8988T (cell line): ENCODE measurements at places on chromosomes 1 and 21.

- no peak for DNase-seq
Observed at GRCh38 chr1:28510273-28510969, 4.6 kb downstream of the RCC1 start.

- no peak for DNase-seq
Observed at GRCh38 chr1:158329733-158330132, 1.6 kb downstream of the CD1B start.

GRCh38 chr1:158830904-158831507 is at the start of gene MNDA:
MNDA (plus strand) TSS chr1:158831351; CDS start chr1:158842154, 10,803 bp downstream.
- no peak for DNase-seq

DNA sequence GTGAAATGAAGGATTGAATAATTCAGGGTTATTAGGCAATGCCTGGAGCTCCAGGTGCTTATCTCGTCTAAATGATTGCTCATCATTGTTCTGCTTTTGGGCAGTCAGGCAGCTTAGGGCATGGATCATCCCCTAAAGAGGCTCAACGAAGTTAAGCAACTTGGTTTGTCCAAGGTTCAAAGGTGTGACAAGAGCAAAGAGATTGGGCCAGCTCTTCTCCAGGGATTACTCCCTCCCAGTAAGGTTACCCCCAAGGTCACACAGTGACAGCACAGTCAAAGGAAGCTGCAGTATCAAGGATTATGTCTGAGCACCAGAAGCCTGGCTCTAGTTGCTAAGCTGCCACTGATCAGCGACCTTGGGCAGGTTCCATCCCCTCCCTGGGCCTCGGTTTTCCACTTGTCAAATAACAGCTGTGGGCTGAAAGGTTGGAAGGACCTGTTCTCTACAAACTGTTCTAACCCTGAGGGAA is 6.8 kb downstream of the ETNK2 start:
- DNase-seq, result no peak

DNA sequence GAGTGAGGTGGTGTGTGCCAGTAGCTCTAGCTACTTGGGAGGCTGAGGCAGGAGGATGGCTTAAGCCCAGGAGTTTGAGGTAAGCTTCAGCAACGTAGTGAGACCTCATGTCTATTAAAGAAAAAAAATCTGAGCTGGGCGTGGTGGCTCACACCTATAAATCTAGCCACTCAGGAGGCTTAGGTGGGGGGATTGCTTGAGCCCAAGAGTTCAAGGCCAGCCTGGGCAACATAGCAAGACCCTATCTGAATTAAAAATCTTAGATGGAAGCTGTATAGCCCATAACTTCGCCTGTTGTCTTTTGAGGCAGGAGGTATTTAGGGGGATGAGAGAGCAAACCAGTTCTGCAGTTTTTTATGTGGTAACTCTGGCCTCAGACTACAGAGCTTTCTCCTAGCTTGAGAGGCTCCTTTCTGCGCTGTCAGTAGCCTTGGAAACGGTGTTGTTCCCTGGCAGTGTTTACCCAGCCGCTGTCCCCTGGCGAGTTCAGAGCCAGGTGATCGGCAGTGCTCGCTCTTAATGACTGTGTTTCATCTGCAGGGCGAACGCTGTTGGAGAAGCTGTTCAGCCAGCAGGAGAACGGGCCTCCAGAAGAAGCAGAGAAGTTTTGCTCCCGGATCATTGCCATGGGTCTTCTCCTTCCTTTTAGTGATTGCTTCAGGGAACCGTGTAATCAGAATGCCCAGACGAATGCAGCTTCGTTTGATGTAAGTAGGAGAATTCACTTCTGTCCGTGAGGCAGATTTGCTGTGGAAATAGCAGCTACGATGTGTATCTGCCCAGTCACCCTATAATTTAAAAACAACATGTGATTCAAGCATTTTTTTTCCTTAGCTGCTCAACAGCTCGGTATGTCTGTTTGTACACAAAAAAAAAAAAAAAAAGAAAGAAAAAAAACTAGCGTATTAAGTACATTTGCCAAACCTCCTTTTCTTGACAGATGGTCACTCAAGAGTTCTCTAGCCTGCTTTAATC is 31.2 kb downstream of the FMN2 start:
- no peak for DNase-seq

- DNase-seq, result no peak
Observed at GRCh38 chr1:39574646-39575045, 1.9 kb downstream of the PABPC4 start.

DNA sequence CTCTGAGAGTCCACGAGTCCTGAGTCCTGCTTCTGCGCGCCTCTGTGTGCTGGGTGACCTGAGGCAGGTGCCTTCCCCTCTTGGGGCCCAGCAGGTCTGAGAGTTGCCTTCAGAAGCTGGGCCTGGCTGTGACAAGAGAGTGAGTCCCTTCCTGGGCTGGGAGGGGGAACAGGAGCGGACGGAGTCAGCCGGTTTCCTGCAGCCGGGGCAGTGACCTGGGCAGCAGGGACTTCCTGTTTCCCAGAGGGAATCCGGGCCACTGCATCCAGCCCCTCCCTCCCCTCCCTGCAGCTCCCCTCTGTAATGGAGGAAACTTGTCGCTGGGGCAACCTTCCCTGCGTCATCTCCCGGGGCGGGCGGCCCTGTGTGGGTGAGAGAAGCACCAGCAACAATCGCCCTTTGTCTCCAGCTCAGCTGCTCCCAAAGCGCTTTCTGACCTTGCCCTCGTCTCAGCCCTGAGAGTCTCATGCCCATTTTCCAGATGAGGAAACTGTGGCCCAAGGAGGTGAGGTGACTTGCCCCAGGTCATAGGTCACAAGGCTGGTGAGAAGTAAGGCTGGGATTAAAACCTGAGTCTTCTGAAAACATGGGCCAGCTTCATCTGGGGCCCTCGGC is 61.1 kb downstream of the SDC3 start:
- DNase-seq, result no peak

GRCh38 chr1:177817937-177818875 is 151.7 kb downstream of the SEC16B start:
- no peak for DNase-seq

DNA sequence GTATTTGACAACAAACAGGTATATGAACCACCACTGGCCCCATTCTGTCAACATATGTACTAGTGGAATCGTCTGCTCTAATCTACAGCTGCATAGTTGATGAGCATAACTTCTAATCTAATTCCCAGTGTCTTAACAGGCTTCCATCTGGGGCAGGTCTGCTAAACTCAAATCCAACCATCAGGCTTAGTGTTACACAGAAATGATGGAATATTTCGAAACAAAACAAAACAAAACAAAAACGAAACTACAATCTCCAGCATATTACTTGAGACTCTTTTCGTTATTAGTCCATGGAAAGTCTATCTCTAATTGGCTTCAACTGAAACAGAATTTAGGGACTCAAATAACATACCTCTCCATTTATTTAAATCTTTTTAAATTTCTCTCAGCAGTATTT is 37.6 kb downstream of the DIPK1A start:
- DNase-seq, result no peak

DNA sequence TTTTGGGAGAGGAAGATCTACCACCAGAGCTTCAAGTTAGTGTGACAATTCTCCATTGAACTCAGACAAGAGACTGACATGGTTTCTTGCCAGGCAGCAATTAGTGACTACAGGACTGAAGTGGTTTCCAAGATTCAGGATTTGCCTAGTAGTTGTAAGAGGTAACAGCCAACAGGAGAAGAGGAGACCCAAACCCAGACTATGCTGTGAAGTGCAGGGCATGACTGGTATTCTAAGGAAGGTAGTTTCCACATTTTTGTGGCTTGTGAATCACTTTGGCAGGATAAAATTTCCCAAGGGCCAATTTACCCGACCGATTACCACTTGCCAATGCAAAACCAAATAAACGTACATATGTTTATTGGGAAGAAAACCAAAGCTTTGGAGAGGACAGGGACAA is 14.7 kb upstream of the RAP1A start:
- no peak for DNase-seq

DNA sequence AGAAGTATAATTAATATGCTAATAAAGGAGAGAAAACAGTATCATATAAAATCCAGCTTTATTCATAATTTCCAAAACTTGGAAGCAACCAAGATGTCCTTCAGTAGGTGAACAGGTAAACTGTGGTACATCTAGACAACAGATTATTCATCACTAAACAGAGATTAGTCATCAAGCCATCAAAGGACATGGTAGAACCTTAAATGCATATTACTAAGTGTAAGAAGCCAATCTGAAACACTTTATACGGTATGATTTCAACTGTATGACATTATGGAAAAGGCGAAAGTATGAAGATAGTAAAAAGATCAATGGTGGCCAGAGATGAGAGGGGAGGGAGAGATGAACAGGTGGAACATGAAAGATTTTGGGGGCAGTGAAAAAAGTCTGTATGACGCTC is 541.7 kb downstream of the SMYD3 start:
- DNase-seq, result no peak

- no peak for DNase-seq
Observed at GRCh38 chr1:3195966-3196515, 127.0 kb downstream of the PRDM16 start.

- no peak for DNase-seq
Observed at GRCh38 chr1:189787201-189787600, 690.5 kb downstream of the BRINP3 start.

DNA sequence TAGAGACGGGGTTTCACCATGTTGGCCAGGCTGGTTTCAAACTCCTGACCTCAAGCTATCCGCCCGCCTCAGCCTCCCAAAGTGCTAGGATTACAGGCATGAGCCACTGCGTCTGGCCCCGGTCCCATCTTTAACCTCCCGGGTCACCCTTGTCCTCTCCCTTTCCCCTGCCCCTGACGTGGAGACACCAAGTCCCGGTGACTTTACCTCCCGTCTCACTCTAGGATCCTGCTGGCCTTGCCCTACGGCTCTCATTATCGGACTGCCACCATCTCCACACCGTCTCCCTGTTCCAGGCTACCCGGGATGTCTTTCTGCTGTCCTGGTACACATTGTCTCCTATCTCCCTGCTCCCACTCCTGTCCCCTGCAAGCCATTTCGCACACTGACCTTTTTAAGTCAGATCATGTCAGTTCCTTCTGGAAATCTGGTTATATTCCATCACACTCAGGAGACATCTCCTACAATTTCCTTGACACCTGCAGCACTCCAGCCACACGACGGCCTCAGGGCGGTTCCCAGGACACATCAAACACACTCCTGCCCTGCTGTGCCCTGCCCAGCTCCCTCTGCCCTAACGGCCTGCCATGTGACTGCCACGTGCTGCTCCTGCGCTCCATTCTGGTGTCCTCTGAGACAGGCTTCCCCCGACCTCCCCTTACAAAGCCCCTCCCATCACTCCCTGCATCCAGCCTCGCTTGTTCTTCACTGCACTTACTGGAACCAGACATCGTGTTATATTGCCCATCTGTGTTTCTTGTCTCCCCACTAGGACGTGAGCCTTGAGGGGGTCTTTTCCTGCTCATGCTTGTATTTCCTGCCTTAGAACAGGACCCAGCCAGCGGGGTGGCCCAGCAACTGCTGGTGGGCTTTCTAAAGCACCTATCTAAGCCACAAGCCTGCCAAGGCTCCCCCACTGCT is 32.7 kb downstream of the TTC39A start:
- DNase-seq, result no peak

- DNase-seq, result no peak
Observed at GRCh38 chr1:174358344-174358743, 89.4 kb upstream of the GPR52 start.

DNA sequence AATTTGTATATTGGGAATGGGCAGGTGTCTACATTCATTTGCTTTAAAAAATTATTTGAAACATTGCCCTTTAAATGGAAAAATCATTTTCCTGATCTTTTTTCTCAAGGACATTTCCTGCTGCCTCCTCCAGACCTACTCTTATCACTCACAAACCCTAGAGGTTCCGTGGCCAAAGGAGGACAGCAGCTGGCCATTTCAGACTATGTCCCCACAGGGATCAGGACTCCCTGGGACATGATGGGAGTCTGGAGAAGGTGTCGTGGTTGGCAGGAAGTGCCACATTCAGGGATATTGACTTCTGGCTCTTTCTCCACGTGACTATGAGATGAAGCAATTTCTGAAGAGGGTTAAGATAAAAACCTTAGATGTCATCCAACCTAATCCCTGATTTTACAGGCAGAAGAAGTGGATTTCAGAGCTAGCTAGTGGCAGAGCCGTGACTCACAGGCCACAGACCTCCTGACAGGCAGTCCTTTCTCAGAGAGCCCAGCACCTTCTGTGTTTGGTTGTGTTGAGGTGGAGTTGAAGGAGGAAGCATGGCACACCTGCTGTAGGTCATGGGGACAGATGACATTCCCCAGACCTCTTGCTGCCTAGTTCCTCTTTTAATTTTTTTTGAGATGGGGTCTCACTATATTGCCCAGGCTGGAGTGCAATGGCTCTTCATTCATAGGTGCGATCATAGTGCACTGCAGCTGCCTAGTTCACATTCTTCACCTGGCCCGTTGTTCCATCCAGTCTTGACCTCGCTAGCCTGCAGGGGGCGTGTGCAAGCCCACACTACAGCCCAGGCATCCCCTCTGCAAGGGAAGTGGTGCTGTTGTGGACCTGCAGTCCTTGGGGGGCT is 25.5 kb upstream of the IL10 start:
- DNase-seq, result peak; percentile 34

DNA sequence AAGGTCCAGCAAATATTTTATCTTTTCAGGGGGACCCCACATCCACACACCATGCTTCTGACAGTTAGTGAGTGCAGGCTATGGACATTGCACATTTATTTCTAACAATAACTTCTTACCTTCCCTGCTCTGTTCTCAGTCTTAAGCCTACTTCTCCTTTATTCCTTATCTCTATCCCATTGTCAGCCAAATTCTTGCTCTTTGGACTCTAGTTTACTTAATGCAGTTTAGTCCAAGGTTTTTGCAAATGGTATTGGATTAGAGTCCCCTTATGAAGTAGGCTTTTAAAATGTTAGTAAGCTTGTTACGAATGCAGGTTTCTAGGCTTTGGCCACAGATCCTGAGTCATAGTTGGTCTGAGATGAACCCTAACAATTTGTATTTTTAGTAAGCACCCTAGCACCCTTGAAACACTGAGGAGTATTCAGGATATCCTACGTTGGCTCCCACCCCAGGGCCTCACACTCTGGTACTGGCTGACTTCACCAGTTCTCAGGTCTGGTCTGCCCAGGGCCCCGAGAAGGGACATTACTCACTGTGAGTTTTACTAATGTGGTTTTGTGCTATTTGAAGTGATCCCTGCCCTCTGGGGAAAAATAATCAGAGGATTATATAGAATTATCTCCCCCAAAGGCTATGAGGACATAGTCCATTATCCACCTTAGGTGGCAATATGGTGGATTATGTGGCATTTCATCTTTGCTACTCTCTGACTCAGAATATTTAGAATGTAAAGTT is 239.5 kb downstream of the TGFB2 start:
- DNase-seq, result no peak

- no peak for DNase-seq
Observed at GRCh38 chr1:240343966-240344365, 252.3 kb downstream of the FMN2 start.

DNA sequence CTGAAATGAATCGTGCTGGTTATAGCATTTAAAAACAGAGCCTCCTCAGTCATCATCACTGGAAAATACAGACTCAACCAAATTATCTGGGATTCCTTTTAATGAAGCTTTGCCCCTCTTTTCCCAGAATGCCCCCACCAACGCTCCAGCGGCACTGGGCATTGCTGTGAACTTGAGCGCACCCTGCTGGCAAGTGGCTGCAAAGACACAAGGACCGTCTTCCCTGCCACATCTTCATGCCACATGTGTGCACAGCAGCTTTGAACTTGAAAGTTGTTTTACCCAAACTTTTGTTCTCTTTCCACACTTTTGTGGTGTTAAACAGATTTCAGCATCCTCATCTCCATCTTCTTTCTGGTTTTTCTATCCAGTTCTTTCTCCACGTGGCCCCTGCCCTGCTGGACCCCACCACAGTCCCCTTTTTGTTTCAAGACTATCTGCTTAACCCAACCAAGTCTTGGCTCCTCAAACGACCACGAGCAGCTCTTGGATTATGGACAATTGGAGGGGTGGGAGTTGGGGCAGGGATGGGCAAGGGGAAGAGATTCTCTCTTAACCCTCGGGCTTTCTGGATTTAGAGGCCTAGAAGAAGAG is 12.8 kb upstream of the LMX1A start:
- no peak for DNase-seq
